ENCODE measurements at places on chromosomes 4 and X. TPM values are rescaled to one million over a fixed set of nuclear protein-coding genes. Genes with fewer than 3 reads are reported as not detected.

- no peak for DNase-seq
These were observed 55.6 kb downstream of the NBDY start for GRCh38 chrX:56784666-56785065.

GRCh38 chr4:174420316-174420715, 102.0 kb downstream of the HPGD start:
- DNase-seq: no peak

DNA sequence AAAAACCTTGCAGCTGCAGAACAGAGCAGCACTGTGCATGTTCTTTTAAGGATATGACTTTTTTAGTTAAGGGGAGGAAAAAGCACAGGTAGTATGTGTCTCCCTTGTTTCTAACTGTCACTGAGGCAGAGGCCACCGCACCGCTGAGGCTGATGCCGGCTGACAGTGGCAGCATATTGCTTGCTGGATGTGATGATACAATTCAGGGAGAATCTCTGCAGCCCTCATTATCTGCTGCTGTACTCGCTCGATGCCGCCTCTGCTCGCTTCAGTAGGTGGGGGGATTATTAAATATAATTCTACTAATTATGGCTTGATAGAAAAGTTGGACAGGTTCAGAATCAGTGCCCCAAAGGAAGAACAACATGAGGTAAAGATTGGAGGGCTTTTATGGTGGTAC, 378.8 kb upstream of the NOCT start:
- DNase-seq: no peak

GRCh38 chr4:30117433-30117832, 602.7 kb upstream of the PCDH7 start:
- no peak for DNase-seq

DNA sequence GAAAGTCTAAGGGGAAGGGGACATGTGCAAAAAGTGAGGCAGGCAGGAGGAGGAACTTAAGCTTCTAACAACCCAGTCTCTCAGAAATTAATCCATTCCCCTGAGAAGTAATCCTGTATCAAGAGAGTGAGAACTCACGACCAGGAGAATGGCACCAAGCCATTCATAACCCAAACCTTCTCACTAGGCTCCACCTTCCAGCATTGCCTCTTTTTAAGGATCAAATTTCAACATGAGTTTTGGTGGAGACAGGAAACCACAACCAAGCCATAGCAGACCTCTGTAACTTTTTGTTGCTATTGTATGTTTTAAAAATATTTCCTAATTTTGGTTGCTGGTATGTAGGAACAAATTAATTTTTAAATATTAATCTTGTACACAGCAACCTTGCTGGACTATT, 32.8 kb downstream of the PASD1 start:
- DNase-seq: no peak

DNA sequence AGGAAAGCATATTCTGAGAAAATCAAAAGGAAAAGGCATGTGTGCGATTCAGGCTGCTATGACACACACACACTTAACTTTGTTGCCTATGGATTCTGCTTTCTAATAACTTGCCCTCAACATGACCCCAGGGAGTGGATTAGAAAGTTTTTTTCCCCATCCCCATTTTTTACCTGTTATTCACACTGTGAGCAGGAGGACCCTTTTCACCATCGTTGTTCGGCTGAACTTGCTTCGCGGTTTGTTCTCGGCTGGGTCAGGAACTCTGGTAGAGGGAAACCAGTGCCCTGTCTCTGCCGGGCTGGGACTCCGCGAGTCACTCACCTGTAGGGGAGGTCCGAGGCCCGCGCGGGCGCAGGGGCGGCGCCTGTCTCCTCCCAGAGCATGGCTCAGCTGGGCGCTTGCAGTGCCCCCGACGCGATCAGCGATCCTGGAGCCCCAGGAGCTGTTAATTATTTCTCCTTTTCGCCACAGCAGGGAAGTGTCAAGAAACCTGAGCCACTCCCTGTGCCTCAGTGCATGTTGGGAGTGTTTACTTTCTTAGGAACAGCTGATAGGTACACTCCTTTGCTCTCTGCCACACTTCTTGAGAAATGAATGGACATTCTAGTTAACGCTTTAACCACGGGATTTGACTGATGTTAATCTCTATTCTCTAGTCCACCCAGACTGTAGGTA, at the start of gene RASSF6:
Gene RASSF6 (minus strand): TSS at position 322 of the 678 bp plus-strand sequence. CDS start 8,641 bp downstream, outside the sequence.
- peak; percentile 29 for DNase-seq

- DNase-seq: no peak
These were observed 39.7 kb downstream of the SMIM20 start for GRCh38 chr4:25953740-25954139.

GRCh38 chr4:86178211-86178610, 181.6 kb downstream of the MAPK10 start:
- DNase-seq: no peak

GRCh38 chrX:136662104-136662503, 14.1 kb downstream of the CD40LG start:
- no peak for DNase-seq

DNA sequence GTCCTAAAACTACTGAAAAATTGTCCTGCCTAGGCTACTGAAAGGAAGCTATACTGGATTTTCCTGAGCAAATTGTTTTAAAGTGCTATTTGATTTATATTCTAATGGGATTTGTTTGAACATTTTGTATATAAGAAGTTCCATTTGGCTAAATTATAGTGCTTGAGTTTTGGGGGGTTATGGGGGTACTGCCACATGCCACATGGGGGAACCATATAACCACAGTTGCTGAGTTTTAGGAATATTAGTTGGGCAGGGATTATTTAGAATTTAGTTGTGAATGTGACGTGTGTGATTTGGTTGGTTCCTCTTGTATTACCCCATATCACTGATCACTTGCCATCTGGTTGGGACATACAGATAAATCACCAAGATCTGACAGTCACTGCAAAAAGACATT, 224.5 kb upstream of the TAPT1 start:
- DNase-seq: no peak

GRCh38 chrX:31128855-31129254, 57.0 kb upstream of the FTHL17 start:
- no peak for DNase-seq

DNA sequence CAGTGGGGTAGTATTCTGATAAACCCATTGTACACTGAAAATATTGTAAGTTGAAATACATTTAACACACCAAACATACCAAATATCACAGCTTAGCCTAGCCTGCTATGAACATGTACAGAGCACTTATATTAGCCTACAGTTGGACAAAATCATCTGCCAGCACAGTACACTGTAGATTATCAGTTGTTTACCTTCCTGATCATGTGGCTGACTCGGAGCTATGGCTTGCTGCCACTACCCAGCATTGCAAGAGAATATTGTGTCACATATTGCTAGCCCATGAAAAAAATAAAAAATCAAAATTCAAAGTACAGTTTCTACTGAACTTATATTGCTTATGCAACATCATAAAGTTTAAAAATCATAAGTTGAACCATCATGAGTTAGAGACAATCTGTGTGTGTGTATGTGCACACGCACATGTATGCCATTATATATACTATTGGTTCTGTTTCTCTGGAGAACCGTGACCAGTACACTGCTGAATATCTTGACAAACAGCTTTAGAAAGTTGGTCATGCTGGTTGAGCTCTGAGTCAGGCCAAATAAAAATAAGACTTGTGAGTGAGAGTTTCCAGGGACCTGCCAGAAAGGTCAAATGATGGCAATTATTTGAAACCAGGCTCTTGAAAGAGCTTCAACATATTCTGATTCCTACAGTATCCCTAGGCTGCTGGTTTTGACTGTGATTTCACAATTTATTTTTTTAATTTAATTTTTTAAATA, 238.5 kb downstream of the PRR32 start:
- no peak for DNase-seq

DNA sequence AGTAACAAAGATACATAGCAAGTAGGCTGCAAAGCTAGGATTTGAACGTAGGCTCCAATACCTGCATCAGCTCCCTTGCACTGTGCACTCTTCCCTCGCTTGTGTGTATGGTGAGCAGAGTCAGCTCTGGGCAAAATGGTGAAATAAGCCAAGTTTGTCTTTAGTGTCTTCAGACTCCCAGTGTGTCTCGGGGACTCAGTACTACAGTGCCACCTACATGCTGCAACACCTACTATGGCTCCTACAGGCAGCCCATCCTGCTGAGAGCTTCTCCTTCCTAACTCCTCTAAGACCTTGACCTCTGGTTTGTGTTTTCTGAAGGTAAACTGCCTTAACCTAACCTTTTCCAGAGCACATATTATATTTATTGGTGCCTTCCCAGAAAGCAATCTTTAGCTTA, 42.5 kb downstream of the RTL9 start:
- no peak for DNase-seq

GRCh38 chr4:31246856-31247255, 526.7 kb downstream of the PCDH7 start:
- DNase-seq: no peak

GRCh38 chr4:181982856-181983255, 260.3 kb upstream of the TENM3 start:
- DNase-seq: no peak

- DNase-seq: no peak
These were observed 181.9 kb downstream of the CEP135 start for GRCh38 chr4:56130606-56131155.

DNA sequence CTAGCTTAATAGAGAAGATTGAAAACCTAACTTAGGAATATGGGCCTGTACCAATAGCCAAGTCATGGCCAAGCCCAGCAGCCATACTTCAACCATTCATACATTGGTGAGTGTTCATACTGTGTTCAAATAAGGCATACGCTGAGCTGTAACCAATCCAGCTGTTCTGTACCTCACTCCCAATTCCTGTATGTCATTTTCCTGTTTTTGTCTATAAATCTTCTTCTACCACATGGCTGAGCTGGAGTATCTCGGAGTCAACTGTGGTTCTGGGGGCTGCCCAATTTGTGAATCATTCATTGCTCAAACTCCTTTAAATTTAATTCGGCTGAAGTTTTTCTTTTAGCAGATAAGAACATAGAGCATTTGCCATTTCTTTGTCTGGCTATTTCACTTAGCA, 195.3 kb upstream of the ANKRD50 start:
- DNase-seq: no peak

GRCh38 chr4:8401665-8402064, 38.9 kb downstream of the ACOX3 start:
- DNase-seq: no peak

DNA sequence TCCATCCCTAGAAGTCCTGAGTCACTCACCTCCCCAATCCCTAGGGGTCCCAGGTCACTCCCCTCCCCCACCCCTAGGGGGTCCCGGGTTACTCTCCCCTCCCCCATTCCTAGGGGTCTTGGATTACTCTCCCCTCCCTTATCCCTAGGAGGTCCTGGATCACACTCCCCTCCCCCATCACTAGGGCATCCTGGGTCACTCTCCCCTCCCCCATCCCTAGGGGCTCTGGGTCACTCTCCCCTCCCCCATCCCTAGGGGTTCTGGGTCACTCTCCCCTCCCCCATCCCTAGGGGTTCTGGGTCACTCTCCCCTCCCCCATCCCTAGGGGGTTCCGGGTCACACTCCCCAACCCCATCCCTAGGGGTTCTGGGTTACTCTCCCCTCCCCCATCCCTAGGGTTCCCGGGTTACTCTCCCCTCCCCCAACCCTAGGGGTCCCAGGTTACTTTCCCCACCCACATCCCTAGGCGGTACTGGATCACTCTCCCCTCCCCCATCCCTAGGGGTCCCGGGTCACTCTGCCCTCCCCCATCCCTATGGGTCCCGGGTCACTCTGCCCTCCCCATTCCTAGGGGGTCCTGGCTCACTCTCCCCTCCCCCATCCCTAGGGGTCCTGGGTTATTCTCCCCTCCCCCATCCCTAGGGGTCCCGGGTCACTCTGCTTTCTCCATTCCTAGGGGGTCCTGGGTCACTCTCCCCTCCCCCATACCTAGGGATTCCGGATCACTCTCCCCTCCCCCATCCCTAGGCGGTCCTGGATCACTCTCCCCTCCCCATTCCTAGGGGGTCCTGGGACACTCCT, 2.1 kb downstream of the ASMTL start:
- DNase-seq: no peak

GRCh38 chr4:4859325-4859798, at the start of gene MSX1:
MSX1 (plus strand) TSS chr4:4859665; CDS start chr4:4859900, 235 bp downstream.
- DNase-seq: peak; percentile 70

DNA sequence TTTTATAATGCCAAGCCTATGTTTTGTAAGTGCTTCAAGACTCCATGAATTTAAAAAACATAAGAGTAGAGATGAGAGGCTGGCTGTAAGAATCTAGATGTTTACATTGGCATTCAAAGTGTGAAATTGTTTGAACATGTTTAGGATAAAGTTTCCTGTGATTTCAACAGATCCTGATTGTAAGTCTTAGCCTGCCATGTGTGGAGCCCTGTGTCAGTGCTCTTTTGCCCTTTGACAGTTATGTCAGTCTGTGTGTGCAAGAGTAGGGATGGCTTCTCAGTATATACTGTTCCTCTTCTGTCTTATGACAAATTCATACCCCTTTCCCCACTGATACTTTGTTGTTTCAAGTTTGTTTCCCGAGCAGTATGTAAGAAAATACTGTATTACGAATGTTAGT, 68.2 kb downstream of the USP9X start:
- DNase-seq: no peak

DNA sequence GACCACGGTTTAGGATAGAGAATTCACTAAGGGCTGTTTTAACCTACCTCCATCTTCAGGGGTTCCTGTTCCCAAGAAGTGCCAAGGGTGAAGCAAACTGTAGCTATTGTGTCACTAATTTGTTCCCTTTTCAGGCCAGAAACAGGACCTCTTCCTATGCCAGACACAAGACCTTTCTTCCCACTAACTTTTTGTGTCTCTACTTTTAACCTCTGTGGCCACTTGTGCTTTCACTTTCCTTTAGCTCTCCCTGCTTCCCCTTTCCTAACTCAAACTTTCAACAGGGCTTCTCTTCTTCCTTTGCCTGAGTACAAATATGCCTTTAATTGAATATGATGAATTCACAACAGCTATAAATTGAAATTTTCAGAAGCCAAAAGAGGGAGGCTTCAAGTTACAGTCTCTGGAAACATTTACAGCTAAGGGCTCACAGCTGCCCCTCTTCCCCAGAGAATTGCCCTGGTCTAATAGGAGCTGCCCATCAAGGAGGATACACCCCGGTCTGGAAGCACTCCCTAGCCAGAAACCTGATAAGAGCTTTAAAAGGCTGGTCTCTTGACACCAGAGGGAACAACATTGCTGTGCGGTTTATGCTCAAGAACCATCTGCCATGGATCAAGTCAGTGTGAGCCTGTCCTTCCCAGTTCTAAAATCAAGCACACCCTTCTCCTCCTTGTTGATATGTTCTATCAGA, 61.7 kb upstream of the PLS3 start:
- DNase-seq: no peak

The MAGEB2 gene
- not detected for total RNA-seq

The MAPK10 gene
- 0.29 TPM for total RNA-seq

The IL2 gene
- total RNA-seq: 40.7 TPM

The NRK gene
- total RNA-seq: not detected

The GPRIN3 gene
- 9.4 TPM for total RNA-seq

The HPGD gene
- total RNA-seq: 6.2 TPM

The ASMT gene
- total RNA-seq: 0.54 TPM

The BEND2 gene
- total RNA-seq: not detected

Measured in activated naive CD8-positive, alpha-beta T cell treated with anti-CD3 and anti-CD28 coated beads for 36 hours (primary cell).